SJCRH30 (cell line): ENCODE measurements at places on chromosomes 5 and 9. TPM values are rescaled to one million over a fixed set of nuclear protein-coding genes. Genes with fewer than 3 reads are reported as not detected.

DNA sequence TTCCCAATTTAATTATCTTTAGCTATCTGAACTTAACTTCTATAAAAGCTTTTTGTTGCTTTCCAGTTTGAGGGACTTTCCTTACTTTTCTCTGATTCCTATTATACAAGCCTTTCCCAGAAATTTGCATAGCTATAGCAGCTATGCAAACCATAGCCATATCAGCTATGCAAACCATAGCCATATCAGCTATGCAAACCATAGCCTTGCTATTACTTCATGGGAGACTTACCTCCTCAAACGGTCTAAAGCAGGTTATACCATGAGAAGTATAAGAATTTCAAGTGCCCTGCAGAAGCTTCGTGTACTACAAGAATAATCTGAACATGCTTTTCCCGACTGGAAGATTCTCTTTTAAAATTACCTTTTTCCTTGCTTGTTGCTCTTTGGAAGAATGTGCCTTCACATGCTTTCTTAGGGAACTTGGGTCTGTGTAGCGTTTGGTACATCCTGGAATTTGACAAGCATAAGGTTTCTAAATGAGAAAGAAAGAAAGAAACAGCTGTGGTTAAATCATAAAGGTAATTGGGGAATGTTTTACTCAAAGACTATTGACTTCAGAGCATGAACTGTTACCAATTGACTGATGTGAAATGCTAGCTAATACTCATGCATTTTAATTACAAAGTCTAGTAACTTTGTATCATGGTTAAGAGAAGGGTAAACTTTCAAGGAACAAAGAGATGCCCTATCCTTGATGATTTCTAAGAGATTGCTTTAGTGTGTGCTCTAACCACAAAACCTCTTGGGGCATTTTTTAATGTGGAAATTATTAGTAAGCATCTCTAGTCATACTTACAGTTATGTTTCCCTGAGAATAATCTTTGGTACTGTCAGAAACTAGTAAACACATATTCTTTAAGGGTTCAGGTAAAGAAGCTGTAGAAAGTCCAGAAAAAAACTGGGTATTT lies 367.6 kb downstream of the GLIS3 start:
- no peak for DNase-seq

DNA sequence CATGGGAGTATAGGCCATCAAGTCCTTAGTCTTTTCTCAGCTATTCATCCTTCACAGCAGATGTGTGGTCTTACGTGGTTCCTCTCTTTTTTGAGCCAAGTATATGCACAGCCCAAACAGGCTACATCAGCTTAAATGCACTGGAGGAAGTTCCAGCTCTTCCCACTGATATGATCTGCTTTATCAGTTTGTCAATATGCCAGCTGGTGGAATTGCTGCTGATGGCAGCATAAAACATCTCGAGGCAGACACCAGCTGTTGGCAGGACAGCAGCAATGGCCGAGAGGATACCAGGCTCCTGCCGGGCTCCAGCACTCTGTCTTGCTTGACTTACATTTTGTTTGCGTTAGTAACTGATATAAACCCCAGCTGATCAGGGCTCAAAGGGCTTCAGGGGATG lies 143.4 kb downstream of the TENT4A start:
- no peak for DNase-seq

Gene DMGDH
- total RNA-seq = not detected in 2 replicates

Gene SLC6A3
- 0.04 and 0.23 TPM in 2 replicates for total RNA-seq

Gene GBGT1
- total RNA-seq = 1.2 TPM in 2 replicates
